ENCODE measurements at places on chromosomes 2 and 18.

- no peak for DNase-seq
These were observed 42.6 kb downstream of the FOSL2 start for GRCh38 chr2:28435241-28435640.

GRCh38 chr18:78393086-78393862 lies 586.3 kb upstream of the SALL3 start:
- DNase-seq, result no peak

DNA sequence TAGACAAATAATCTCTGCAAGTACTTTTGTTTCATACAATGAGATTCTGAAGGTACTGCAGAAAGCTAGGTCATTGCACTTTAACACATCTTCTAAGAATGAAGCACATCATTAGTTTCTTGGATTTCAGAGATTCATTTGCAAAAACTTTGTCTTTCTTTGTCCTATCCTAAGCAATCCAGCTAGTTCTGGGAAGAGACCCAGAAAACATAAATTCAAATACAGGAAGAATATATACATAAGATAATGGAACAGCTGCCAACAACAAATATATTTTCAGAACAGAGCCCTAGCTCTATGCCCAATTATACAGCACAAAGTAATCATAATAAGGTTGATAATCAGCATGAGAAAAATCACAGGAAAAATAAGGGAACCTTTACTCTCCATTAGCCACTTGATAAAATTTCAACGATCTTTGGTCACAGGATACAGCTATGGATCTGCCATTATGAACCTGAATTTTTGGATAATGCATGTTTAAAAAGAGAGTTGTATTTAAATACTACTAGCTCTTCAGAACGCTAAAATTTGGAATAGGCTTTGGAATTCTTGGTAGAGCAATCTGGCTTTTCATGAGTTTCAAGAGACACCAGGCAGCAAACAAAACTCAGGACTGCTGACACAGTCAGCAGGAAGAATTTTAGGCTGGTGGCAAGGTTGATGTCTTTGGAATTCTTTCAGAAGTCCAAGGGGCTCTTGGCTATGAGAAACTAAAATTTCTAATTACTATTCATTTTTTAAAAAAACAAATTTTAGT lies 250.4 kb upstream of the SMIM21 start:
- no peak for DNase-seq

GRCh38 chr2:30191819-30192271 lies 39.5 kb upstream of the LBH start:
- no peak for DNase-seq

DNA sequence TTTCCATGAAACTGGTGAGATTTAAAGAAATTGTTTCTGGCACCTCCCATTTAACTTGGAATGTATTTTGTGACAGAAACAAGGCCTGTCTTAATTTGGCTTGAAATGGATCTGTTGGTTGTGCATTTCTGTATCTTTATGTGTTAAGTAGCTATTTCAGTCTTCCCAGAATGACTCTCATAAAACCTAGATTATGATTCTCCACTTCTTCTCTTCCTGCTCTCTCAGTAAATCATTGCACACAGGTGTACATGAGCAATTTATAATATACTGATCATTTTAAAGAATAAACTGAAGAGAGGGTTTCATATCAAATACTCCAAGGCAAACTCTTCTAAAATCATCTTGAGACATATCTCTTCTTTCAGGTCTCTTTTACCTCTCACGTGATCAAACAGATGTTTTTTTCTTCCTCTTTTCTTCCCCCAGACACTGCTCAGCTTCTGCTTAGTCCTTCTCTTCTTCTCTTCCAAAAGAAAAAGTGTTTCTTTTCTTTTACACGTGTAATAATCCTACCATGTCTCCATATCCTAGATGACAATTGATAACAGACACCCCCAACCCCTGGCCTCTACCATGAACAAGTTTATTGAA lies 112.0 kb downstream of the PPP1R1C start:
- no peak for DNase-seq

DNA sequence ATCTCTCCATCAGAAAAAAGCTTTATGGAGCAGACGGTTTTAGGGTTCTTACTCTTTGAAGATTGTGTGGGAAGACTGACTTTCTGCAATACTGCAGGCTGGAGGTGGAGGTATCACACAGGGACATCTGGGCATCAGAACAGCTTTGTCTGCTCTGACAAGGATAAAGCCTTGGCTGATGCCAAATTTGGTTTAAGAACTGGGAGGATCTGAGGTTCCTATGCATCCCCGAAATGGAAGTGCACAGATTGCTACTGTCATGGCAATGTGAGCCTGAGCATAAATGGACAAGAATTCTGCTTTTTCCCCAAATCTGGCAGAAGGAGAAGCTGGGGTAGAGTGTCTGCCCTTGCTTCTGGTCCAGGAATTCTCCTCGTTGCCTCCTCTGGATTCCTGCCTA lies 424.3 kb downstream of the SLC4A3 start:
- no peak for DNase-seq

DNA sequence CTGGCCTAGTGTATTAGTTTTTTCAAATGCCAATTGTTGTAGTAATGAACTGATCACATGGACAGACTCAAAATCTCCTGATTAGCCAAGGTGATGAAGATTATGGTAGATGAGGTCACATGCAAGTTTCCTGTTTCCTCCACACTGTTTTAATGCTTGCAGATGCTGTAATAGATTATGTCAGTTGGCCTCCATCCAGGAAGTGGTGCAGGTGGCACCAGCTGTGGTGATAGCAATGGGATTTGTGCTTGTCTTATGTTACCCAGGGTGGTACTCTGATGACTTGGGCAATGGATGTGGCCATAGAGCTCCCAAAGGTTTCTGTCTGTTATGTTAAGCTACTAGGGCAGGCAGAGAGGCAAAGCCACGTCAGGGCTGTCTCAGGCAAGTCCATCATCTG lies 332.9 kb upstream of the DDX18 start:
- DNase-seq, result no peak

- DNase-seq, result no peak
These were observed 16.6 kb downstream of the SERPINE2 start for GRCh38 chr2:224022486-224022885.

DNA sequence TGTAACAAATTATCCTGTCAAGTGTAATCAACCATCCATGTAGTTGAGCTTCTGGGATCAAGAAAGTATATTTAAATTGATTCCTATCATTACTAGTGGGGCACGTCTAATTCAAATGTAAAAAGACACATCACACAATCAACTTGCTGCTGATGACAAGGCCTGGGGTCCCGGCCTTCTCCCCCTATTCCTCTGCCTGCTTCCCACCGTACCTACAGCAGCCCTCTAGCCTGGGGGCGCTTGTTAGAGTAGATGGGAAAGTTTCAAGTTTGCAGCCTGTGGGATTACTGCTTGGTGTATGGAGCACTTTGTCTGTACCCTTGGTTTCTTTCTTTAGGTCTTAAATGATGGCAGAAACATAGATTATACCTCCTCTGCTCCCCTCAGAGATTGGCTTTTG lies 333.3 kb upstream of the KYNU start:
- no peak for DNase-seq

GRCh38 chr2:9653485-9654271 lies 22.9 kb upstream of the YWHAQ start:
- no peak for DNase-seq

GRCh38 chr18:25186871-25187270 lies 165.1 kb downstream of the ZNF521 start:
- DNase-seq, result no peak

GRCh38 chr2:127610561-127610960 lies 35.4 kb upstream of the GPR17 start:
- DNase-seq, result no peak

DNA sequence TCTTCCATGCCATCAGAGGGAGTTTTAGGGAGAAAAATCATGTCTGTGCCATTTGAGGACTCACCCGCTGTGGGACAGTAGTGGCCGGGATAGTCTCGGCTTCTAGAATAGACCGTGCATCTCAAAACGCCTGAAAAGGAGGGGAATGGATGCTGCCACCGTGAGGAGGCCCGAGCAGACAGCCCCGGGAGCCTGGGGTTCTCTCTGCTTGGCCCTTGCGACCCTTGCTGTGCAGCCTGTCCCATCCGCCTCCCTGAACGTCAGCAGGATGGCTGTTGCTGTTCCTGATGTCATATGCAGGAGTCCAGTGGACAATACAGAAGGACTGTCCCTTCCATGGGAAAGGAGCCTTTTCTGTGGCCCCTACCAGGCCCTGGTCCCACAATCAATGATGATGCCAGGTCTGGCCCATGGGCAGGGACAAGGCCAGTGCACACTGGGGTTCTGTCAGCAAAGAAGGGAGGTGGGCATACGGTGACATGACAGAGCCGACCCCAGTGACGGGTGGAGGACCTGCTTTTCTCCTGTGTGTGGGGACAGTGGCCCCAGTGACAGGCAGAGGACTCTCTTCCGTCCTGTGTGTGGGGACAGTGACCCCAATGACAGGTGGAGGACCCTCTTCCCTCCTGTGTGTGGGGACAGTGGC lies 58.8 kb downstream of the ACKR3 start:
- no peak for DNase-seq

GRCh38 chr2:189465076-189465475 lies 23.8 kb downstream of the WDR75 start:
- no peak for DNase-seq

GRCh38 chr2:162172802-162173370 lies 20.8 kb upstream of the GCG start:
- no peak for DNase-seq

DNA sequence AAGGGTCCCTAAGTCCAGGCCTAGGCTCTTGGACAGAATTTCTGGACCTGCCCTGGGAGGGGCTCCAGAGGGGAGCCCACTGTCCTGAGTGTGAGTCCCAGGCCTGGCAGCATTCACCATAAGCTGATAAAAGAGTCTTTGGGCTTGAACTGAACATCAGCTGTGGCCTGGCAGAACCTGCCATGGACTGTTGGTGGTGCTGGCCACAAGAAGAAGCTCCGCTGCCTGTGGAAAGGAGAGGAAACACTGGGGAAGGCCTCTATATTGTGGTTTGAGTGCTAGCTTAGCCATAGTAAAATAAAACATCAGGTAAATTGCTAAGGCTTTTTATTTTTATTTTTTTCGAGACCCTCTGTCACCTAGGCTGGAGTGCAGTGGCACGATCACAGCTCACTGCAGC lies 20.9 kb upstream of the BAZ2B start:
- DNase-seq, result no peak

- DNase-seq, result no peak
These were observed 87.8 kb downstream of the EPB41L5 start for GRCh38 chr2:120100627-120101026.

DNA sequence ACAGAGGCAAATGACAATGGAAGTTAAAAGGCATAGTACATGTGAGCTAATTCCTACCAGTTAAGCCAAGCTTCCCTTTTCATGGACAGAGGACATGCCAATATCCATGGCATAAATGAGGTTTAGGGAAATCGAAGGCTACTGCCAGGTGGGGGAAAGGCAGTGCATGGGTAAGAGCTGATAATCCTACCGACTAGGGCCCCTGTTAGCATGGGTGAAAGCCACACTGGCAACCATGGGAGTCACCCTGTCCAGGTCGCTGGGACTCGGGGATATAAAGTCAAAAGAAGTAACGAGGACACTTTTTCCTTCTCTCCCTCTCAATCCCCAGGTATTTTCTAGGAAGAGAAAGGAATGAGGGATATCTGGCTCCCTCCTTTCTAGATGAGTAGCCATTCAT lies 83.7 kb upstream of the CDH19 start:
- no peak for DNase-seq

GRCh38 chr2:44392338-44392943 lies 30.7 kb downstream of the CAMKMT start:
- peak; percentile 4 for DNase-seq

DNA sequence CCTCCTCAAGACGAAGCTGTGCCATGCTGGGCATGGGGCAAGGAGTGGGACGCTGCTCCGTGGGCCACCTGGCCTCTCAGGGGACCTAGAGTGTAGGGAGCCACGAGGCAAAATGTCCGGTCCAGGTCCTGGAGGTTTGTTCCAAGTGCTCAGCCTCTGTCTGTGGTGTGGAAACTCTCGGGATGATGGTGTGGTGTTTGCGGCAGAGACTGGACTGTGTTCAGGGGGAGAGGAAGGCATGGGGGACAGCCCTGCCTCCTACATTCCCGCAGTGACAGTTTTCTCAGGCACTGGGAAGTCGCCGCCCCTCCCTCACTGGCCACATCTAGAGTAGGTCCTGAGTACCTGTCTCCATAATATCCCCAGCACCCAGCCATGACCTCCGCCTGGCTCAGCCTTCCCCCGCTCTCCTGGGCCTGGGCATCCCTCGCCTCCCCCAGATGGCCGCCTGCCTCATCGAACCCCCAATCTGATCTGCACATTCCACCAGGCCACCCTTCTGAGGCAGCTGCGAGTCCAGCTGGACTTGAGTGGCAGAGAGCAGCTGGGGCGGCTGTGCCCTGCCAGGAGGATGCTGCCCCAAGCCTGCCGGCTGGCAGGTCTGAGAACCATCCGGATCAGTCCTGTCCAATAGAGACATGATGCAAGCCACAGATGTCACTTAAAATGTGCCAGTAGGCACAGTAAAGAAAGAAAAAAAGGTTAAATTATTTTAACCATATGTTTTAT lies 6.2 kb downstream of the KCNIP3 start:
- no peak for DNase-seq

DNA sequence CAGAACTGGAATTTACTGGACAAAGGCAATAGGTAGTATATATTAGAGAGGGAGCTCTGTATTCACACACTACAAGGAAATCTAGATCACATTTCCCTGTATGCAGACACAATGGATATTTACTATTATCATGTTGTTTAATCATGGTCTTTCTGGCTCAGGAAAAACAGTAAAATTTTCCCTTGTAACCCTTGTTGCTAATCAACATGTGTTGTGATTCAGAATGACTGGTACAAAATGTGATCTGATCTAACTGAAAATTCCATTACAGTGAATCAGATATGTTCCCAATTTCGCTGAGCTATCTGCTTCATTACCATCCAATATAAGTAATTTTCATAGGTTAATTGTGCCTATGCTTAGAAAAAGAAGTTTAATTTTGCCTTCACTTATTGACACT lies 1109.7 kb downstream of the LRP1B start:
- no peak for DNase-seq

DNA sequence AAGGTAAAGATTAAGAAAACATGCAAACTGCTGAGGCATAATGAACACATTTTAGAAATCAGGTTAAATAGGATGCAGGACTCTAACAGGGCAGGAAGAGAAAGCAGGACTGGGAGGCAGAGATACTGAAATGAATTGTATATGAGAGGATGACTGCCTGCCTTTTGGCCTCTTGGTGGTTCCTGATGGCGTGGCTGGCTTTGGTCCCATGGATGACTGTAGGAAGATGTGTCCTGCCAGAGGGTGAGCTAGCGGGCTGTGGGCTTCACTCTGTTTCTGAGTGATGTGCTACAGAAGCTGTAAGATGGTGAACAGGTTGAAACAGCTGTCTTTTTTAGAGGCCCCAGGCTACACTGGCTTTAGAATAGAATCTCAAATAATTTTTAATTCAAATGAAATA lies 517.0 kb downstream of the SLC4A3 start:
- DNase-seq, result no peak

DNA sequence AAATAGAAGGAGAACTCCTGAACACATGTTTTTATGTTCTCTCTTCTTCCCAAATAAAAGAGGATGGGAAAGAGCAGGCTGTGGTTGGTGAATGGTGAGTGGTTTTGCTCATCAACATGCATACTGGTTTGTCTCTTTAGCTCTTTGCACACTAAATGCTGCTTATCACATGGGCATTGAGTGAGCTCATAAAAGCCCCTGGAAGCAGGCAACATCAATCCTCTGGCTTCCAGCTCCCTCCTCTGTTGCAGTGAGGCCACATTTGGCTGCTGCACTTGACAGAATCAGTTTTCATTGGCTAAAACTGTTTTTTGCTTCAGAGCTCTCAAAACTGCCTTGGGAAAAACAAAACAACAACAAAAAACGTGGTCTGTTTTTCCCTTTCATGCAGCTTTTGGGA lies 1308.2 kb upstream of the NRXN1 start:
- DNase-seq, result no peak

GRCh38 chr2:36530983-36531354 lies 67.0 kb downstream of the FEZ2 start:
- no peak for DNase-seq
